ENCODE measurements at places on chromosomes 5 and 9.
A peak's percentile ranks its signal among the peaks of the same experiment; 100 is the strongest.

DNA sequence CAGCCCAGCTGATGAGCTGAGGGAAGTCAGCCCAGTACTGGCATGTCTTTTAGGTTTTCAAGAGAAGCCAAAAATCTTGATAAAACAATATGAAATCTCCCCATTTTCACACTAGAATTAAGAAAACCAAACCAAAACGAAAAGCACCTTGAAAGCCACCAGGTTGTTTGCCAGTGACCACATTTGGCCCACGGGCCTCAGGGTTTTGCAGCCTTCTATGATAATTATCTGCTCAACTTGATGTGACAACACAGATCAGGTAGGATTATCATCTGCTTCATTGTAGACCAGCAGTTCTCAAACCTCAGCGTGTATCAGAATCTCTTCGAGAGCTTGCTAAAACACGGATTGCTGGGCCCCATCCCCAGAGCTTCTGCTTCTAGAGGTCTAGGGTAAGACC is 101.4 kb downstream of the GALNT10 start:
- no peak for ATAC-seq

DNA sequence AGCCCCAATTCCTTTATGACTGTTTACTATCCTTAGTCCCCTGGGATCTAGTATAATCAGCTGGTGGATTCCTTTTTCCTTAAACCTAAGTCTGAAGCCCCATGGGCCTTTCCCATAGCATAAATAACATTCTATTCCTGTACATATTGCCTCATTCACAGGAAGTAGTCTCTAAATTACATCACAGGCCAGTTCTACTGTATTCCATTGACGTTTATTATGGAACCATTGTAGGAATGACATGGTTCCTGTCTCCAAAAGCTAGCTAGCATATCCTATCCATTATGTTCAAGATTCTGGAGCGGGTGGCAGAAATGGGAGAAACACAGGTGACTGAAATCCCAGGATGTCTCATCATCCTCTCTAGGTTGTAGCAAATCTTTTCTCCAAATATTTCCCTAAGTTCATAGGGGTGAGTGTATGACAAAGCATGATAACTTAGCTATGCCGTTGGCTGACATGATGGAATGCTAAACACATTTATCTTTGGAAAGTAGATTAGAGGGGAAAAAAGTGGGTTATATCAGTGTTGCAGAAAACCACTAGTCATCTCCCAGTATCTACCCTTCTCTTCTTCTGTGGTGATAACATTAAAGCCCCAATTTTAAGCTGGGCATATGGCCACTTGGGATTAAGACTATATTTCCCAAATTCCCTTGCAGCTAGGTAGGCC is 140.1 kb downstream of the FGF1 start:
- no peak for ATAC-seq

DNA sequence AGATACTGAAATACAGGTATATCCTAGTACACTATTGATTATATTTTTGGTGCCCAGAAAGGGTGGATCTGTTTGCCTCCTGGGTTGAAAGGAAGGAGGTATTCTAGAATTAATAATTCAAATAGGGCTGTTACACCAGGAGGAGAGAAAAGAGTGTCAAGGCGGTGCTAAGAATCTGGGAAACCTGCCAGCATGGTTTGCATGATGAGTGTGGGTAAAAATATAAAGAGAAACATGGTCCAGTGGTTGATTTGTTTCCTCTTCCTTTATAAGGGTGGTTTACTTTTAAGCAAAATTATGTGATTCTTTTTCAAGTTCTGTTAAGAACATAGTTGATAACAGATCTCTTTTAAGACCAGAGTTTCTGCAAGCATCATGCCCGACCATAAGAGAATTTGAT is 69.4 kb upstream of the NFIB start:
- ATAC-seq, result no peak

GRCh38 chr9:21682381-21682780 is 120.1 kb upstream of the MTAP start:
- no peak for ATAC-seq

GRCh38 chr5:78473751-78474150 is 113.3 kb downstream of the SCAMP1 start:
- ATAC-seq, result no peak

- ATAC-seq, result peak; percentile 40
Observed at GRCh38 chr5:142782976-142783530, 12.9 kb downstream of the ARHGAP26 start.

DNA sequence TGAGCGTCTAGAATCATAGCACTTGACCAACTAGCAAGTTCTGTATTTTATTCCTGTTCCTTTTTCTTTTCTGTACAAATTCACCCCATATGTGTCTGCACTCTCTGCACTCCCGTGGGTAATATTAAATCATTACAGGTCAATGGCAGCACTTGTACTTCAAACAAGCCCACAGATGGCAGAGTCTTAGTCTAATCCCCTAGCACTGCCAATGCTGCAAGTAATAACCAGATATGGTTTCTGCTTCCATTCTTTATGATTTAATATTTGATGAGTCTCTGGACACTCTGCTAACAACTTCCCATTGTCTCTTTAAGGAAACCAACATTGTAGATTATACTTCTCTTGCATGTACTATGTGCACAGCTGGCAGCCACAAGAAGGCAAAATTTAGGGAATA is 343.8 kb upstream of the CHD1 start:
- ATAC-seq, result no peak

GRCh38 chr5:180803181-180804128 is 849 bp upstream of the MGAT1 start:
- ATAC-seq, result peak; percentile 31

DNA sequence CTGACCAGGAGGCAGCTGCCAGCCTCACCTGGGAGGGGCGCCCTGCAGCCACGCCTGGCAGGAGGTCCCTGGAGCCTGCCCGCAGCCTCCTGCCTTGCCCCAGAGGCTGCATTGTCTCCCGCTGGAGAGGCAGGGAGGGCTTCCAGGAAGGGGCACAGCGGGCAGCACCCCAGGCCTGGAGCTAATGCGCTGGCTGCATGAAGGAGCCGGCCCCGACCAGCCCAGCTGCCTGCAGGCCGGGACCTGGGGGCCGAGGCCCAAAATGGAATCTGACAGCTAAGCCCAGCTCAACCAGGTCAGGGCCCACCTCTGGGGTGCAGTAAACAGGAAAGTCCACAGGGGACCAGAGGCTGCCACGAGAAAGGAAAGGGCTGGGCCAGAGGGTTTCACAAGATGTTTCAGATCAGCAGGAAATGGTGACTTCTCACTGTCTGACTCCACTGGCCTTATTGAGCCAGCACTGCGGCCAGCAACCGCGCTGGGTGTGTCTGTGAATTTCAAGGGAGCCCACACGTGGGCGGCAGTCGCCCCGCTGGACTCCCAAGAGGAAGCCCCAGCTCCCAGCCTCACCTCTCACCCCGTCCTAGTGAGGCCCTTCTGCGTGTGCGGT is 18.6 kb upstream of the NOTCH1 start:
- peak; percentile 82 for ATAC-seq

GRCh38 chr9:98607787-98608186 is 100.9 kb downstream of the GABBR2 start:
- ATAC-seq, result no peak

DNA sequence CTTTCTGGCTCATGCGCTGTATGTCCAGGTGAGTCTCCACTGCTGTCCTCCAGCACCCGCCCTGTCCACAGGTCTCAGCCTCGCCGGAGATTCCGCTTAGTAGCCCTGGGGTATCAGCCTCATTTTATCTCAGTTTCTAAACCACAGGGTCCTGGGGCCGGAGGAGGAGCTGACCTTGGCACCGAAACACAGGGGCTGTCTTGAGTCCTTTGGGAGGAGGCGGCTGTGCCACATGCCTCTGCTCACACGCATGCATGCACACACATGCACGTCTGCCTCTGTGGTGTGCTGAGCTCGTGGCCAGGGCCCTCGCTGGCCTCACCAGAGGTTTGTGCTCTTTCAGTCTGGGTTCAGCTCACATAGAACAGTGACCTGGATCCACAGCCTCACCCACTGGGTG is 23.3 kb downstream of the TRIP13 start:
- no peak for ATAC-seq

- ATAC-seq, result no peak
Observed at GRCh38 chr5:81134066-81134465, 99.1 kb upstream of the CKMT2 start.

DNA sequence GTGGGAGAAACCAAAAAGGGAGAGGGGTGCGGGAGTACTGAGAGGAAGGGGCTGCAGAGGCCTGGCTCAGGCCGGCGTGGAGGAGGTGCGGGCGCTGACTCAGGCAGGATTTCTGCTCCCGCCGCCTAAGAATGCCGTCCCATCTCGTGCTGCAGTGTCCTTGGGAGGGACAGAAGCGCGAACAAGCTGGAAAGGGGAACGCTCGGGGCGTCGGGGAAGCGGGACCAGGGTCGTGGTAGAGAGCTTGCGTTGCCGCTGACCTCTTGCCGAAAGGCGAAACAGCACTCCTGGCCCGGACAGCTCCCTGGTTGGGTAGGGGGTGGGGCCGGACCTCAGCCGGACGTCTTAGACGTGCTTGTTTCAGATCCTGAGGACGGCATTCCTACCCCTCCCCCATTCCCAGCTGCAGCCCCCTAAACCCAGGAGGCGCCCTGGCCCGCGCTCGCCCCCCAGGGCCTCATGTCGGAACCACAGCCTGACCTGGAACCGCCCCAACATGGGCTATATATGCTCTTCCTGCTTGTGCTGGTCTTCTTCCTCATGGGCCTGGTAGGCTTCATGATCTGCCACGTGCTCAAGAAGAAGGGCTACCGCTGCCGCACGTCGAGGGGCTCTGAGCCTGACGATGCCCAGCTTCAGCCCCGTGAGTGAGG is 1.1 kb downstream of the RELL2 start:
- ATAC-seq, result peak; percentile 23

DNA sequence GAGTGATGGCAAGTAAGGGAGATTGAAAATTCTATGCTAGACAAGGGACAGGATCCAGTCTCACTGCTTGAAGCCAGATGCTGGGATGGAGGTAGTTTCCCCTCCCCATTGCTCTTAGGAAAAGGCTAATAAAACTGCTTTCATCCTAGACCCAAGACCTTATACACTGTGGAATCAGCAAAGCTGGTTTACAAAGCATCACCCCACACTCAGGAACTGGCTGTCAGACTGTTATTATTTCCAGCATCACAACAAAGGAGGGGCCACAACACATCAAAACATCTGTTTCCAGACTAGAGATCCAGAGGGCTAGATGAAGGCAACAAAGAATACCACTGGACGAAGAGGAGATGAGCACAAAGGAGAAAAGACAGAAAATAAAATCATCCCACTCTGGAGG is 364.6 kb upstream of the PTGER4 start:
- no peak for ATAC-seq

- no peak for ATAC-seq
Observed at GRCh38 chr9:132588098-132588497, 5.7 kb downstream of the BARHL1 start.
